ENCODE measurements at places on chromosomes 16 and 17.

DNA sequence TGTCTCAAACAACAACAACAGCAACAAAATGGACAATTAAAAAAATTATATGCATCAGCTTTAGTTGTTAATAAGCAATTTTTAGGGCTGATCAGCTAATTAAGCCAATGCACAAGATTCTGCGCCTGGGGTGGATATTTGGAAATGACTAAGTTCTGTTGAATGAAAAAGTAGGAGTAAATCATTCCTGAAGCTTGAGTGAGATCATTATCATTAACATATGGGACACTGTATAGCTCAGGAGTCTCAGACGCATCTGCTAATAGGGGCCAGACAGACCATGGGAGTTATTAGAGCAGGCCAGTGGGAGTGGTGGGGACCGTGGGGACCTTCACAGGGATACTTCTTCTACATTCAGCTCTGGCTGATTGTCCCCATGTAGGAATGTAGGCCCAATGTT lies 22.8 kb downstream of the IRX5 start:
- no peak for DNase-seq

DNA sequence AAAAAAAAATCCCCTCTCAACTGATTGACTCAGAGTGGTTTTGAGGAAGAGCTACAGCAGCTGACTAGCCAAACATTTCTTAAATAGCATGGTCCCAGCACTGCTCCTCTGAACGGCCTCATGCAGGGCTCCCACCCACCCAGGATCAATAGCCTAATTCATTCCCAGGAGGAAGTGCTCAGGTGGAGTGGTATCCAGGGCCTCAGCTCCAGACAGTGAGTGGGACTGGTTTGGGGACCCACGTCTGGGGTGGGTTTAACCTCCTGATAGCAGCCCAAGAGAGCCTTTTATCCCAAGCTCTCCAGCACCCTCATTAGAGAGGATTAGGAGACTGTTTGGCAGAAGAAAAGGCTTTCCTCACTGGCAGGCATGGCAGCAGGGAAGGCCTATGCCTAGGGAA lies 68.5 kb upstream of the CDH5 start:
- DNase-seq: no peak

- no peak for DNase-seq
Measured at GRCh38 chr17:43720311-43721060, 38.1 kb downstream of the SOST start.

- DNase-seq: no peak
Measured at GRCh38 chr17:10370016-10370608, 2.7 kb downstream of the MYH13 start.

DNA sequence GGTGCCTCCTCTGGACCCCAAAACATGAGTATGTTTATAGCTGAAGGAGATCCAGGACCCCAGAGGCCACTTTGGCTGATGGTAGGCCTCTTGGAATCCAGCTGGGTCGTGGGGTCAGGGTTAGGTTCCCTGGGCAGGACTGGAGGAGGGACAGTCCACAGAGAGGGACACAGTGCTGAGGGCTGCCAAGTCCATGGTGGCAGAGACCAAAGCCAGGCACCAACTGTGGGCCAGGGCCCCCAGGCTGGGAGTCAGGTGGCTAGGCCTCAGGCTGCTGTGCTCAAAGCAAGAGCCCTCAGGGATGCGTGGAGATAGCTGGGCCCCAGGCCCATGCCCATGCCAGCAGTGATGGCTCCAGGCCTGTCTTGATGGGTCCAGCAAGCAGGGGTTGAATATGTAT lies 44.1 kb downstream of the RAB11FIP4 start:
- no peak for DNase-seq

GRCh38 chr16:8964462-8964861 lies 756 bp upstream of the USP7 start:
- no peak for DNase-seq

DNA sequence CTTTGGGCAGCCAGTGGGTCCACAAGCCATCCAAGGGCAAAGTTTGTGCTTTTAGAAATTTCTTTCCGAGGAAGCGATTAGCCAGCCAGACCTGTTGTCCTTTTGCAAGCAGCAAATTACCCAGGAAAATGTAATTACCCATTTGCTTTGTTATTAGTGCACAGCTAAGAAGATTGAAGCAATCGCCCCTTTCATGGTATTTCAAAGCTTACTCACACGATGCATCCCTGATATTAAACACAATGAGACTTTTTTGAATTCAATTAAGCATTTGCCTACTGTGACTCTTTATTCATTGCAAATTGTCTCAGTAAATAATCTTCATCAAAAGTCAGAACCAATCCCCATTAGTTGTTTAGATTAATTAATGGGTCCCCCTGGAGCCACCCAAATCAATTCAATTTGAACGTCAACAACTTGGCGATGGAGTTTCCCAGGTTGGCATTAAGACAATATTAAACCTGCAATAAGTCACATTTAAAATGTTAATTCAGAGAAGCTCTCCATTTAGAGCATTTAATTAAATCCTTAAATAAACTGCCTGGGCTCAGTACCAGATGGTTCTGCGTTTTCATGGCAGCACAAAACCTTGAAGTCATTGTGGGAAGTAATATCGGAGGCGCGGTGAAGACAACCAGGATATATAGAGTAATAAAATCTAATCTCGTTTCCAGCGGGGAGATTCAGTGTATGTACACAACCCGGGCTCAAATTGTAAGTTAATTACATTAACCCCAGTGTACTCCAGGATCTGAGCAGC lies 366.2 kb upstream of the TNRC6C start:
- DNase-seq: no peak

GRCh38 chr17:17722081-17722905 lies 41.0 kb downstream of the RAI1 start:
- DNase-seq: no peak

DNA sequence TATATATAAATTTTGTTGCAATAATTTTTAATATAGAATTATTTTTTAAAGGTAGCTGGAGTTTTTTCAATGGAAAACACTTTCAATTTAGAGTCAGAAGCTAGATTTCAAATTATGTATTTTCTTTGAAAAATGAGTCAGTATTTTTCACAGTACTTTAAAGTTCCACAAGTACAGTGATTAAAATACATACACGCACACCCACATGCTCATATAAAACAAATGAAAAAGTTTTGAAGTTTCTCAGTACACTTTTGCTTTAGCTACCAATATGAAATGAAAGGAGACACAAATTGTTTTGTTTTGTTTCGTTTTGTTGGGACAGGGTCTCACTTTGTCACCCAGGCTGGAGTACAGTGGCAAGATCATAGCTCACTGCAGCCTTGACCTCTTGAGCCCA lies 98.6 kb downstream of the CYB561 start:
- DNase-seq: no peak

DNA sequence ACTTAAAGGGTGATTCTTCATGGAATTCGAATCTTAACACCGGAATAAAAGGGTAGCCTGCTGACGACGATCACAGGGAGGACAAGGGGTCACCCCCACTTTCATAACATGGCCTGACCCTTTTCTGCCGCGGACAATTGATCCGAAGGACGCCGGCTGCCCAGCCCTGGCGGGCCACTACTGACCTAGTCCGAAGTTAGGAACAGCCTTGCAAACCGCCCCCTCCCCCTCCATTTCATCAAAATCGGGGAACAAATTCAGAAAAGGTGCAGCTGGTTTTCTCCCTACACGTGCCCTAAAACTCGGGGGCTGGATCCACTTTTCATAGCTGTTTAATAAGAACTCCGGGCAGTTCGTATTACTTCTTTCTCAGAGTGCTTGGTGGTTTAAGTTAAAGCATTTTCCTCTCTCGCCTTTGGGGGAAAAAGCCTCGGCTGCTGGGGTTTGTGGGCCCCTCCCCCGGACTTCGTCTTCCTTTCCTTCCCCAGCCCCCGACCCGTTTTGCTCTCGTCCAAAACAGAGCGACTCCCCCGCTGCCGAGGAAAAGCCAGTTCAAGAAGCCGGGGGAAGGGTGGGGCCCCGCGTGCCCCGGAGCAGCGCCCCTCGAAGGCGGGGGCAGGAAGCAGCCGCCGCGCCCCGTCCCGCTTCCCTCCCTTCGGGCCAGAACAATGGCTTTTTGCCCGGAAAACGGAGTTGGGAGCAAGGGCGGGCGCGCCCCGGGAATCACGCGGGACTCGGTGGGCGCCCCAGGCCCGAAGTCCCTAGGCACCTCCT lies 641 bp upstream of the CBX2 start:
- DNase-seq: peak; percentile 65

- DNase-seq: no peak
Measured at GRCh38 chr17:40440166-40440565, 3.1 kb upstream of the IGFBP4 start.

- DNase-seq: no peak
Measured at GRCh38 chr17:6695565-6695964, 17.6 kb downstream of the SLC13A5 start.

DNA sequence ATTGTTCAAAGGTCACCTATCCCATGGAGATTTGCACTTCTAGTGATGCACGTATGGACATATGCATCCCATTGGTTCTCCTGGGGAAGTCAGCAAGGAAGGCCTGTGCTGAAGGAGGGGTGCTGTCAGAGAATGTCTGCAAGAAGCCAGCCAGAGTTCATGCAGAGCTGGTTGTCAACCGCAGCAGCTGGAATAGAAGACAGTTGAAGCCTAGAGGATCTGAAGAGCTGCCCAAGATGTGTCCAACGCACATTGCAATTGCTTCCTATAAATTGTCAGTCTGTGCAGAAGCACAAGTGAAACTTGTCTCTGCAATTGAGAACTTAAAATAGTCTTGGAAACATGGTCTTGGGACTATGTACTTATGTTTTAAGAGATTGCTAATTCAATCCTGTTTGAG lies 82.1 kb upstream of the CNTNAP4 start:
- no peak for DNase-seq

GRCh38 chr16:66549284-66550131 lies at the start of gene TK2:
Gene TK2 (minus strand): TSS chr16:66550122. CDS start chr16:66550061, 61 bp downstream.
- DNase-seq: no peak

- no peak for DNase-seq
Measured at GRCh38 chr17:75565066-75565465, 22.5 kb upstream of the MYO15B start.

- DNase-seq: no peak
Measured at GRCh38 chr16:58937661-58938060, 203.5 kb upstream of the GOT2 start.

GRCh38 chr17:29066606-29067005 lies 23.7 kb downstream of the PIPOX start:
- no peak for DNase-seq

- DNase-seq: no peak
Measured at GRCh38 chr16:86471896-86472295, 38.4 kb upstream of the FOXF1 start.

- DNase-seq: no peak
Measured at GRCh38 chr17:78817123-78817522, 23.5 kb downstream of the USP36 start.

DNA sequence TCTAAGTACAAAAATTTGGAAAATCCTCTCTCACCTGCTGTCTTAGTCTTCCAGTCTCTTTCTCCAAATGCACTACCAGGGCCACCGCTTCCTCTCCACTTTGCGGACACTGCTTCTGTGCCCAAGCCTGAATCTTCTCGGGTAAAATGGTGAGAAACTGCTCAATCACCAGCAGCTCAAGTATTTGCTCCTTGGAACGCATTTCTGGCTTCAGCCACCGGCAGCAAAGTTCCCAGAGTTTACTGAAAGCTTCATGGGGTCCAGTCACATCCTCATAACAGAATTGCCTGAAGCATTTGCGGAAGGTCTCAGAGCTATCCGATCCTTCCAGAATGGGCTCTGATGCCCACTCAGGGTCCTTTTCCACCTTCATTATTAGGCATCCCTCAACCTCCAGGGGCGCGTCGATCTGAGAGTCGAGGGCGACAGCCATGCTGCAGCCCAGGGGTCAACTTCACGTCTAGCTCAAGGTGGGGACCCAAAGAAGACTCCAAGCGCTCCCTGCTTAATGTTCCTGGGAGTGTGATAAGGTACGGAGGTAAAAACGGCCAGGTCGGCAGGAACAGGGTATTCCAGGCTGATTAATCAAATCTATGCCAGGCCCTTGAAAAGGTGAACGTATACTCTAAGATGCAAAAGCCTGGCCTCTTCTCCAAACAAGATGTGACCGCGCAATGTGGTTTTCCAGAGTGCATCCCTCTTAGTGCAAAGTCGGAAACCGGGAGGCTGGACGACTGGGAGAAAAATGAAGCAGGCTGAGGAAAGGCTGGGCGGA lies 763 bp downstream of the ZKSCAN2 start:
- no peak for DNase-seq

- DNase-seq: no peak
Measured at GRCh38 chr17:20097330-20097729, 88.2 kb downstream of the SPECC1 start.

DNA sequence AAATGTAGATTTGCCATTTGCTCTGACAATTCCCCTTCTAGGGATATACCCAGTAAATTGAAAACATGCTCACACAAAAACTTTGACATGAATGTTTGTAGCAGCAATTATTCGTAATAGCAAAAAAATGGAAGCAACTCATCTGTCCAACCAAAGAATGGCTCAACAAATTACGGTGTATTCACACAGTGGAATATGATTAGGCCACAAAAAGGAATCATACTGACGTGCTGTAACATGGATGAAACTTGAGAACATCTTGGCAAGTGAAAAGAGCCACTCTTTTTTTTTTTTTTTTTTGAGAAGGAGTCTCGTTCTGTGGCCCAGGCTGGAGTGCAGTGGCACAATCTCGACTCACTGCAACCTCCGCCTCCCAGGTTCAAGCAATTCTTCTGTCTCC lies 24.1 kb upstream of the SPNS3 start:
- DNase-seq: no peak

All from NCI-H446 treated with DMSO at 0.1 percent for 48 hours (cell line).